CD4-positive, alpha-beta T cell (primary cell): ENCODE measurements at places on chromosomes 16 and 17.
A peak's percentile ranks its signal among the peaks of the same experiment; 100 is the strongest.

GRCh38 chr17:12421646-12422306 lies 243.9 kb upstream of the MYOCD start:
- H3K27me3 ChIP-seq, result no peaks in the 10 kb centered on the region
- H3K27ac ChIP-seq, result no peak overlapping the region
- no peaks in the 10 kb centered on the region for H3K4me1 ChIP-seq
- no peaks in the 10 kb centered on the region for H3K36me3 ChIP-seq

DNA sequence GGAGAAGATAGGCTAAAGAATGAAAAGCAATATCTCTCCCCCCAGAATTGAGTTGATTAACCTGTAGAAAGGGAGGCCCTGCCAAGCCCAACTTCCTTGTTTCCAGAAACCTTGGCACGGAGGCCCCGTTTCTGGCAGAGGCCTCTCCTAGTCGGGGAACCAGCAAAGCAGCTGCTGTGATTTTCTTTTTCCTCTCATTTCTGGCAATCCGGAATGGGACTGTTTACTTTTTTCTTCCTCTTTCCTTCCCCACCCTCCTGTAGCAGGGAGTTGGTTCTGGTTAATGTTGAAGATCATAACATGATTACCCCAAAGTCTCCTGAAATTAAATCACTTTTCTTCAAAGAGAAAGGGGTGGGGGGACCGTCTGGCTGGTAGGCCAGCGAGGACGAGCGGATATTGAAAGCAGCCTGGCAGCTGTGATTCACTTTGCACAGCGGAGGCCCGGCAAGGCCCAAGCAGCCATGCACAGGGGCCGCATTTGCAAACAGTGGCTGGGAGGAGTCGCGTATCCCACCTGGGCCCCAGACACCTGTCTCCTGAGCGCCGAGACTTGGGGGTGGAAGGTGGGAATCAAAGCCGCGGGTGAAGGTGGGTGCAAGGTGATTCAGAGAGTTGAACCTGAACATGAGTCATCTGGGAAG lies 51.5 kb downstream of the NTN1 start:
- DNase-seq, result no peak
- H3K4me3 ChIP-seq, result no peak overlapping the region
- H3K36me3 ChIP-seq, result no peaks in the 10 kb centered on the region
- no peaks in the 10 kb centered on the region for H3K27me3 ChIP-seq
- H3K27ac ChIP-seq, result no peak overlapping the region

DNA sequence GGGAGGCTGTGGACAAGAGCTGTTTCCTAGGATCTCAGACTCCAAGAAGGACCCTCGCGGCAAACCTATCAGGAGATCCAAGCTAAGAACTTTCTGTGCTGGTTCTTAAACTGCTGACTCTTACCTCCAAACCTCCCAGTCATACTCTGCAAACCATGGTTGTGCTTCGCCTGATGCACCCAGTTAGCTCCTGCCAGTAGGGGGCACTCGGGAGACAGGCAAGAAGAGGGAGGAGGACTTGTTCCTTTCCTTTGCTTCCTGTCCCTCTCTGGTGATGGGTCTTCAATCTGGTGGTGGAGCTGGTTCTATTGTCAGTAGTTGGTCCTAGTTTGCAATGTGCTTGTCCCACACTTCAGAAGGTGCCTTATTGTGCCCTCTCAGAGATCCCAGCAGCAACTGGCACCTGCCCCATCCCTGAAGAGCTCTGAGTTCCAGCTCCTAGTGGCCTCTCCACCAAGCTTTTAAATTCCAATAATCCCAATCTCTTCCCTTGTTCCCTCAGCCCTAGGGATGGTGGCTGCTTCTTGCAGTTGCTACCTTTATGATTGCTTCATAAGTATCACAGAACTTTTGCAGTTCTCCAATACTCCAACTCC lies 113.5 kb upstream of the RPL38 start:
- H3K4me3 ChIP-seq, result no peak overlapping the region
- H3K27me3 ChIP-seq, result no peaks in the 10 kb centered on the region
- H3K4me1 ChIP-seq, result no peaks in the 10 kb centered on the region
- DNase-seq, result peak; percentile 16
- H3K36me3 ChIP-seq, result no peaks in the 10 kb centered on the region
- no peak overlapping the region for H3K27ac ChIP-seq

DNA sequence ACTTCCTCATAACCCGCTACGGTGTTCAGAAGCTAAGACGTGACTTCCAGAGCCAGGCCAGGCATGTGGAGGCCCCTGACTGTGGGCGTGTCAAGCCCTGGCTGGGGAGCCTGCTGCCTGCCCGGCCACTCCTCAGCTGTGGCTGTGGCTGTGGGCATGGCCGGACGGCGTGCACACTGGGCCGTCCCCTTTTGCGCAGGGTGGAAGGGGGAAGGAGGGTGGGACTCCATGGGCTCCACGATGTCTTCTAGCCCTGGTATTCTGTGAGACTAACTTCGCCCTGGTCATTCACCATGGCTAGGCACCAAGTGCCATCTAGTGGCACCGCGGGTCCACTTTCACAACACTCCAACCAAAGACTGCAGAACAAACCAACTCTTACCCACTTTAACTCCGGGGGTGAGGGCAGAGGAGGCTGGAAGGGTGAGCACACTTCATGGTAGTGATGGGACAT lies 67.9 kb downstream of the N4BP1 start:
- peaks cover 4% of the 10 kb centered on the region for H3K4me1 ChIP-seq
- H3K27ac ChIP-seq, result no peak overlapping the region
- H3K4me3 ChIP-seq, result no peak overlapping the region
- H3K27me3 ChIP-seq, result no peaks in the 10 kb centered on the region
- H3K36me3 ChIP-seq, result peaks cover 50% of the 10 kb centered on the region

DNA sequence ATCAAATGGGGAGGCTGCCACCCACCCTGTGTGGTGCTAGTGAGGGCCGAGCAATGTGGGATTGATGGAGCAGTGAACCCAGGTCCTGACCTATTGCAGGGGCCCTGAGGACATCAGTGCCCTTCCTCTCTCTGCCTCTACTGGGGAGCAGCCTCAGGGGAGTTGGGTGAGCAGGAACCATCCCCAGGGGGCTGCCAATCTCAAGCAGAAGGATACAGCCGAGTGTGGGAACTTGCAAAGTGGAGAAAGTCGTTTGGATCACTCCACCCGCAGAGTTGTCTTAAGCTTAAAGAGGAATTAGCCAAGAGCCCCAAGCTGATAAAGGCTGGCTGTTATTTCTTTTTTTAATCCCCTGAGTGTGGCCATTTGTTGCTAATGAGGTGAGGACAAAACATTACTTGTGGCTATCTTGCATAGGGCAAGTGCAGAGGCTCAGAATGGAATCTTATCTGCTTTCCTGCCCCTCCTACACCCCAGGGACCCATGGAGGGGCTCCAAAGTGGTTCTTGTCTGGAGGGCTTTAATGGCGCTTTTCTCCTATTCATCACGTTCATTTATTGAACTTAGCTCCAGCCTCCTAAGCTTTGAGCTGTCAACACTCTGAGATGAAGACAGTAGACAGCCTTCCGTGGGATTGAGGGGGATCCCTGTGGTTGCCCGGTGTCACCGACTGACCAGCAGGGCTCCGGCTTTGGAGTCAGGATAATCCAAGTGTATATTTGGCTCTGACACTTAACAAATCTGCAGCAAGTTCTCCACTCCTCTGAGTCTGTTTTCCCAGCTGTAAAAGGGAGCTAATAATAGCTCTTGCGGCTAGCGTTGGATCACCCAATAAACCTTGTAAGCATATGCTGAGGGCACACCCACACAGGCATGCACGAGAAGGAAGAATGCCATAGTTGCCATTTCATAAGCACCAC lies 45.1 kb downstream of the MYH11 start:
- H3K27ac ChIP-seq, result no peak overlapping the region
- no peak for DNase-seq
- no peaks in the 10 kb centered on the region for H3K4me1 ChIP-seq
- no peak overlapping the region for H3K4me3 ChIP-seq
- peaks cover 19% of the 10 kb centered on the region for H3K27me3 ChIP-seq
- H3K36me3 ChIP-seq, result no peaks in the 10 kb centered on the region

DNA sequence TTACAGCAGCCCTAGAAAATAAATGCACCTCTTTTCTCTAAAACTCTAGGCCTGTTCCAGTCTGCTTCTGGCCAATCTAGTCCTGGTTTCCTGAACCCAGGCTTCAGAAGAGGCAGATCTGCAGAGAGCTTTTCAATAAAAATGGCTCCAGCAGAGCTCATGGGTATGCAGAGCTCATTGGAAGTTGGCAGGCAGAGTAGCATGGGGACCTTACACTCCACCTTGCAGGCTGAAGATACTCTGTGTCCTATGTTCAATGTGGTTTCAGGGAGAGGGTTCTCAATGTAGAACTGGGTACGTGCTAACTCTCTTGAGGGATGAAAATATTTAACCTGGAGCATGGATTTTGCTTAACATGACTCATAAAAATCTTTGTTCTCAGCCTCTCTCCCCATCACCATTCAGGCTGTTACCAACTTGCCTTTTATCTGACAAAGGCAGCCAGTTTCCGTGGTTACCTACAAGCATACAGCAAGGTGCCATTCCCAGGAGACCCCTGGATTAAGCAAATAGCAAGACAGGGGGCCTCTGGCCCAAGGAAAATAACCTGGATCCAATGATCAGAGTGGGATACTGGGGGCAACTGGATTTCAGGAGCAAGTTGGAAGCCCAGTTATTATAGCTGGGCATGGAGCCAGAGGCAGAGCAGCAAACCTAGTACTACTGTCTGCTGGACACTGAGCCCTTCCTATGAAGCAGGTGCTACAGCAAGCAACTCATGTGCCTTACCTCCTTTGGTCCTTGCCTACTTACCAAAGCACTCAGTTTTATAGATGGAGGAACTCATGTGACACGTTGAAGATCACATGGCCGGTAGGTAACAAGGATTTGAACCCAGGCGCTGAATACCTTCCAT lies 98.2 kb upstream of the DHX40 start:
- H3K27me3 ChIP-seq, result no peaks in the 10 kb centered on the region
- H3K4me1 ChIP-seq, result no peaks in the 10 kb centered on the region
- no peak overlapping the region for H3K4me3 ChIP-seq
- H3K27ac ChIP-seq, result no peak overlapping the region

DNA sequence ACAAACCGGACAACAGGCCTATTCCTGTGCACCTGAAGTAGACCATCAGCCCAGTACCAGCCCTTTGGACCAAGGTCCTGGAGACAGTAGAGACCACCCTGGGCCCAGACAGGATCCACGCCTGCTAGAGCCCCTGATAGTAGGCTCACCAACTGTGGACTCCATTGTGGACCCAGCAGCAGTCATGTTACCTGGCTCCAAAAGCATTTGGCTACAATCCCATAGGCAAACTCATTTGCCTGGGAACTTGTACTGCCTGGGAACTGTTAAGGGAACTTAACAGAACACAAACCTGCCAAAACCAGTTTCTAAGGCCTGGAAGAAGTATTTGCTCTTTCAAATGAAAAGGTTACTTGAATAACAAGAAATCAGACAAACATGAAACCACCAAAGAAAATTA lies 10.0 kb upstream of the ACSM1 start:
- H3K27ac ChIP-seq, result no peak overlapping the region
- no peaks in the 10 kb centered on the region for H3K36me3 ChIP-seq
- H3K4me1 ChIP-seq, result no peaks in the 10 kb centered on the region
- no peak for DNase-seq

GRCh38 chr16:27164352-27164751 lies 39.0 kb upstream of the KDM8 start:
- H3K36me3 ChIP-seq, result no peaks in the 10 kb centered on the region
- H3K27me3 ChIP-seq, result no peaks in the 10 kb centered on the region
- DNase-seq, result no peak
- H3K4me3 ChIP-seq, result no peak overlapping the region

- H3K4me3 ChIP-seq, result no peak overlapping the region
- no peaks in the 10 kb centered on the region for H3K27me3 ChIP-seq
- H3K36me3 ChIP-seq, result peaks cover 4% of the 10 kb centered on the region
- no peak for DNase-seq
- H3K4me1 ChIP-seq, result peaks cover 10% of the 10 kb centered on the region
- H3K27ac ChIP-seq, result no peak overlapping the region
Measured at GRCh38 chr16:17105239-17105797, 365.4 kb downstream of the XYLT1 start.

DNA sequence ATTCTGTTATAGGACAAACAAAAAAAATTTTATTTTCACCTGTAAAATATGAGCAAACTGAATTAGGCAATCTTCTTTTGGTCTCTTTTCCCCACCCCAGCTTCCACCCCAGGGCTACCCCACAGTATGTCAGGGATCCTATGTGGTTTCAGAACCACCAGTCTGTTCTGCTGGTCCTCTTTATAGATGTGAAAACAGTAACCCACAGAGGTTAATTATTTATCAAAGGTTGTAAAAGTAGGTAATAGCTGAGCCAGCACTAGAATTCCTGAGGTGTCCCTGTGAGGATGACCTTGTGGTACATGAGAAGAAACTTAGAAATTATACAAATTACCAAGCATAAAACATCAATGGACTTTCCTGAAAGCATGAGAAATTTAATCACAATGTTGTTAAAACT lies 428.7 kb downstream of the CNTNAP4 start:
- no peaks in the 10 kb centered on the region for H3K27me3 ChIP-seq
- no peak overlapping the region for H3K27ac ChIP-seq
- no peaks in the 10 kb centered on the region for H3K36me3 ChIP-seq
- DNase-seq, result no peak
- H3K4me3 ChIP-seq, result no peak overlapping the region
- no peaks in the 10 kb centered on the region for H3K4me1 ChIP-seq

- H3K36me3 ChIP-seq, result no peaks in the 10 kb centered on the region
- H3K27me3 ChIP-seq, result peaks cover 1% of the 10 kb centered on the region
- H3K4me3 ChIP-seq, result no peak overlapping the region
- H3K27ac ChIP-seq, result no peak overlapping the region
- no peak for DNase-seq
Measured at GRCh38 chr17:49445591-49445990, 30.9 kb upstream of the PHB1 start.

DNA sequence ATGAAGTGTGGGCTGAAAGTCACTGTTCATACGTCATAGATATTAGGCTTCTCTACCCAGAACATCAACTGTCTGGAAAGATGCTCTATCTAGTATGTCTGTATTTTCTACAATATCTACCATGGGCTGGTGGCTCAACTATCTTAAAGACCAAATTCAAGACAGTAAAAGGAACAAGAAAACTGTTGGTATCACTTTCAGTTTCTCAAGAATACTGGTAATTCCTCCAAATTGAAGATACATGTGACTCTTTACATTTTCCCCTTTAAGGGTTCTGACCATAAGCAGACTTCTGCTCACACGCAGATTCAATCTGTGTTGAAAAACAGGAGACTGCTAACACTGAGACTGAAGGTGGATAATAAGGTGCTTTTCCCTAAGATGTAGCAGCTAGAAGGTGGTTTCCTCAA lies 24.2 kb downstream of the XPO6 start:
- H3K27me3 ChIP-seq, result no peaks in the 10 kb centered on the region
- no peak for DNase-seq
- H3K27ac ChIP-seq, result peak overlapping the region; percentile 67
- H3K4me3 ChIP-seq, result peak overlapping the region; percentile 14
- peaks cover 6% of the 10 kb centered on the region for H3K36me3 ChIP-seq

- DNase-seq, result peak; percentile 55
- no peak overlapping the region for H3K27ac ChIP-seq
- H3K4me1 ChIP-seq, result peaks cover 13% of the 10 kb centered on the region
- peaks cover 8% of the 10 kb centered on the region for H3K36me3 ChIP-seq
- no peaks in the 10 kb centered on the region for H3K27me3 ChIP-seq
- no peak overlapping the region for H3K4me3 ChIP-seq
Measured at GRCh38 chr17:76000016-76000754, 470 bp upstream of the CDK3 start.

GRCh38 chr17:51461578-51462004 lies 201.2 kb downstream of the UTP18 start:
- no peaks in the 10 kb centered on the region for H3K4me1 ChIP-seq
- H3K36me3 ChIP-seq, result no peaks in the 10 kb centered on the region
- no peaks in the 10 kb centered on the region for H3K27me3 ChIP-seq
- peak; percentile 42 for DNase-seq
